ENCODE measurements at places on chromosomes 11 and 22.

- DNase-seq: no peak
Observed at GRCh38 chr22:37617431-37617830, 8.8 kb downstream of the GGA1 start.

GRCh38 chr11:76257074-76257719 lies 50.9 kb upstream of the WNT11 start:
- no peak for DNase-seq

- no peak for DNase-seq
Observed at GRCh38 chr11:74319139-74319816, 7.8 kb upstream of the P4HA3 start.

DNA sequence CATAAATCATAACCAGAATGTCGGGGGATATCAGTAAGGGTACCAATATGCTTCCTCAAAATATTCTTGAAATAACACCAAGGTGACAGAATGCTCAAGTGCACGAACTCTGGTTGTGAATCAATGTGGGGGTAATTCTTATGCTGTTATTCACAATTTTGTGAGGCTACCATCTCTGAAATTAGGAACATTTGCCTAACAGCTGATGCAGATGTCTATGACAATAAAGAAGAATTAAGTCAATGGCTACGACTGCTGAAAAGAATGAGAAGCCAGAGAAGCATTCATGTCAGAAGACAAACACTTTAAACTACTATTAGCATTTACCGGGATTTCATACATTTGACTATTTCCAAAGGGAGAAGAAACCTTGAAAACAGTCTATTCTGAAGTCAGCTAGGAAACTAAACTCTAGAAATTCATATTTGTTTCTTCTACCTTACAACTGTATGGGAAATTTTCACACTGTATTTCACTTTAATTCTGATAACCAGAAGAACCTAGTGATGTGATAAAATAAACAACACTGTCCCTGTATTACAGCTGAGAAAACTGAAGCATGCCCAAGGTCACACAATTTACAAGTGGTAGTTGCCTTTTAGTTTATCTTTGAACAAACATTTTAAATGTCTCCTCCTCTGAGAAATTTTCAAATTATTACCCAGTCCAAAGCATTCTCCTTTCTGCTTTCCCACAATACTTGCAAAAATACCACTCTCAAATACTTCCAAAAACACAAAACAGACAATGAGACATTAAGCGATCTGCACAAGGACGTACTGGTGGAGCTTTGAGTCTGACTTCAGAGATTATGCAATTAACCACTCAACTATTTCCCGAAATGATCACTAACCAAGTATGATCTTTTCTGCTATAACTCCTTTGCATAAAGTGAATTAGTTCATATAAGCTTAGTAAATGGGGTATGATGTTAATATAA lies 18.0 kb upstream of the ARHGAP32 start:
- no peak for DNase-seq

DNA sequence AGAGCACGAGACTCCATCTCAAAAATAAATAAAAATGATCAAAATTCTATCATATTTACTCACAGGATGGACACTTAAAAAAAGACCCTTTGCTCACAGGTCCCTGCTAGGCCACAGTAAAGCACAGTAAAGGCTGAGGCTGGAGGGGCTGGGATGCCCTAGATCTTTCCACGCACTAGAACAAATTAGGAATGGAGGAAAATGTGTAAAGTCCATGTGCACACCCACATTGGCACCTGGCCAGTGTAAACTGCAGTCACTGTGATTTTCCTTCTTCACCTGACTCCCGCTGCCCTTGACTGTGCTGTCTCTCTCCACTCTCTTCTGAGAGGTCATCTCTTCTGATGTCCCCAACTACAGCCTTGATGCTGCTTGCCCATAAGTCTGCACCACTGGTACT lies 195.5 kb downstream of the EFCAB6 start:
- no peak for DNase-seq

- no peak for DNase-seq
Observed at GRCh38 chr11:66851239-66851596, 5.6 kb upstream of the LRFN4 start.
